ENCODE measurements at places on chromosomes 12 and 14.

GRCh38 chr14:25050269-25051150, 563 bp upstream of the STXBP6 start:
- DNase-seq: no peak

GRCh38 chr12:30529489-30530269, 166.0 kb downstream of the IPO8 start:
- DNase-seq: no peak

GRCh38 chr14:64826333-64826732, 53.4 kb downstream of the SPTB start:
- DNase-seq: no peak

DNA sequence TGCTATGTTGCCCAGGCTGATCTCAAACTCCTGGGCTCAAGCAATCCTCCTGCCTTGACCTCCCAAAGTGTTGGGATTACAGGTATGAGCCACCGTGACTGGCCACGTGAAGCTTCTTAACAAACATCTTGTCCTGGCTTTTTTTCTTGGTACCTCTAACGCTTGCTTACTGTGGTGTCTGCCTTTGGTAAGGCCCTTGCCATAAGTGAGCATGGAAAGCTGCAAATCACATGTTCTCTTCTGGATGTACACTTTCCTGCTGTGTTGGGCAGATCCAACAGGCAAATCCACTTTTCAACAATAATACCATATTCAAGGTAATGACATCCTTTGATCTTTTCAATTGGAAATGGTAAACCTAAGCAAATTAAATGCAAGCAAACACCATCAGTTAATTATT, 54.6 kb downstream of the ARF6 start:
- no peak for DNase-seq

DNA sequence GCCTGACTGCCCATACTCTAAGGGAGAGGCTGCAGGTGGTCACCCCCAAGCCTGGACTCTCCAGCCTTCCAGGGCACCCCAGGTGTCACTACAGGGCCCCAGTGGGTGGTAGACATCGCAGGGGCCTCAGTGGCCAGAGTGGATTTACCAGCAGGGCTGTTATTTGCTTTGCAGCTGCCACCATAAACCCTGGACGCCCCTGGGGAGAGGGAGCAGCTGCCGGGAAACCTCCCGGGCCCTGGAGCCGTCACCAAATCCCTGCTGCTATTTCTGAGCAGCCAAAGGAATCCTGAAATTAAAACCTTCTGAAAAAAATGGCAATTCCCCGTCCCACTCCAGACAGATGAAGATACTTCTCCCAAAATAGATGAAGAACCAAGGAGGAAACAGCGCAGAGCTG, 13.9 kb downstream of the TMEM119 start:
- no peak for DNase-seq

- no peak for DNase-seq
Measured at GRCh38 chr12:12365446-12365802, 8.5 kb downstream of the BORCS5 start.

DNA sequence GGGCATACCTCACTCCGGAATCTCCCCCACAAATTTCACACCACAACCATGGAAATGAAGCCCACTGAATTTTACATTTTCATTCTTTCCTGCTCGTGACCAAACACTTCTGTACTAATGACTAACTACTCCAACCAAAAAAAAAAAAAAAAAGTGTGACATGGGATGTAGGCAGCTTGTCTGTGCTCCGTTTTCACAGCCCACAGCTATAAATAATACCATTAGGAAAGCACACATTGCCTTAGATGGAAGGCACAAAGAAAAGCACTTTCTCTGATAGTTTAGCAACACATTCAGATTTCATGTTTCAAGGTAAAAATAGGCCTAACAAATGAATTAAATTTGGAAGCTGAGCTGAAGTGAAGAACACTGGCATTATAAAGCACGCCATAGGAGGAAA, 42.5 kb downstream of the DUSP6 start:
- no peak for DNase-seq

DNA sequence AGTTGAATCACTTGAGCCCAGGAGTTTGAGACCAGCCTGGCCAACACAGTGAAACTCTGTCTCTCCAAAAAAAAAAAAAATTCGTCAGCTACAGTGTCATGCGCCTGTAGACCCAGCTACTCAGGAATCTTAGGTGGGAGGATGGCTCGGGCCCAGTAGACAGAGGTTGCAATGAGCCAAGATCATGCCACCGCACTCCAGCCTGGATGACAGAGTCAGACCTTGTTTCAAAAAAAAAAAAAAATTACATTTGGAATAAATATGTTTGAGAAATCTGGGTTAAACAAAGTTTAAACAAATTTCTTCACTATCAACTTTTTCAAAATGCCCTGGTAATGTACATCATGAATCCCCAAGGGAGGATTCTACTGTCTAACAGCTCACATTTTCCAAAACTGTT, 187.0 kb upstream of the RASSF8 start:
- no peak for DNase-seq

GRCh38 chr12:49678711-49679110, 28.5 kb downstream of the FMNL3 start:
- no peak for DNase-seq

DNA sequence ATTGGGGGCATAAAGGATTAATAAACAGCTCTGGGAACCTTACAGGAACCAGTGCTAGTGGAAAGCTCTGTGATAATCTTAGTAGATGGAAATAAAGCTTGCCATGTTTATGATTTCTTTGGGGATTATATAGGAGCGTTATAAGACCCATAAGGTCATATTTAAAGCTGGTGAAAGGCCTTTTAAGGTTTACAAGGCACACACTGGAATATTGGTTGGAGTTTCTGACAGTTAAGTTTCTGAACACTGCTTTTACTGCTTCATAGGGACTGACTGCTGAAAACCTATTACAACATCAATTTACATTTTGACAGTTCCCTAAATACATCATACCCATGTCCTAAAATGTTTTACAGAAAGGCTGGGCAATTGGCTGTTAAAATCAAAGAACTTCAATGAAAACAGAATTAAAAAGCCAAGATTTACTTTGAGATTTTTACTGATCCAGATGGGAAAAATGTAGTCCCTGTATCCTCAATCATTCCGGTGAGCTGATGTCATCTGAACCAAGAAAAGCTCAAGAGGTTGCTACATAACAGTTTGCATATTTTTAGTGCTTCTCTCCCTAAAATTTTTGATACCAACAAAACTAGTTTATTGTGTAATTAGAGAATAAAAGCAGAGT, 153.7 kb upstream of the IGF1 start:
- no peak for DNase-seq

GRCh38 chr12:116689979-116690744, 47.7 kb downstream of the SPRING1 start:
- no peak for DNase-seq

DNA sequence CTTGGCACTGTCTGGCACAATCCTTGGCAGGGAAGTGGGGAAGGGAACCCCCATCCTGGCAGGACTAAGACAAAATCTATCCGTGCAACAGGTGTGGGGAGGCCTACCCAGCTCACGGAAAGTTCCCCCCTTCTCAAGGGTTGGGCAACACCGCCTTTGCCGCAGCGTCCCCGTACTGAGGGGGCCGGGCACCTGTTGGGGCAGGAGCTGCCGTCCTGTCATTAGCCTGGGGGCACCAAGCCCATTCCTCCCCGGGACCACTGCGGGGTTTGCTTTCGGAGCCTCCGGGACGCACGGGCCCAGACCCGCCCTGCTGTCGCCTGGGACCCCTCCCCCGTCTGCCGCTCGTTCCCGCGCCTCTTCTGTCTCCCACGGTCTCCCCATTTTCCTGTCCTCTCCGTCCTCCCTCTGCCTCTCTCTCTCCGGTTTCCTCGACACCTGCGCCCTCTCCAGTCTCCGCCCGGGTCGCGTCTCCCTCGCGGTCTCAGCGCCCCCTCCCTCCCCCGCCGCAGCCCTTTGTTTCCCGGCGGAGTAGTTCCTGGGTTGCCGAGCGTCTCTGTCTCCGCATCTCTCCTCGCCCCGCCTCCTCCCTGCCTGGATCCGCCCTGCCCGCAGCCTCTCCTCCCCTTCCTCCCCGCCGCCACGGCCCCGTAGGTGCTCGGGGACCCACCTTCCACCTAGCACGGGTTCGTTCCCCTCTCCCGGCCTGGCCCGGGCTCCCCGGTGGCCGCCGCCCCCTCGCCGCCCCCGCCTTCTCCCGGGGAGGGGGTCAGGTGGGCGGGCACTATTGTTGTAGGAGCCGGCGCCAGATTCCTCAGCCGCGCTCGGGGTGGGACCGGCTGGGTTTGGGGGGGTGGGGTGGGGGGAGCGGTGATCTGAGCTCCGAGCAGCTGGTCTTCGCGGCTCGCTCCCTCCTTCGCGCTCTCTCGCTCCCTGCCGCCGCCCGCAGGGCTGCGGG, at the start of gene CACNB3:
CACNB3 (plus strand) TSS at position 624 of the 958 bp plus-strand sequence. CDS start 434 bp downstream, outside the sequence.
- peak; percentile 72 for DNase-seq

GRCh38 chr14:52262600-52262999, 4.9 kb upstream of the PTGDR start:
- no peak for DNase-seq

GRCh38 chr12:69000540-69001243, 67.7 kb upstream of the CPM start:
- DNase-seq: no peak

- DNase-seq: no peak
Measured at GRCh38 chr12:30805959-30806358, 51.2 kb upstream of the CAPRIN2 start.

DNA sequence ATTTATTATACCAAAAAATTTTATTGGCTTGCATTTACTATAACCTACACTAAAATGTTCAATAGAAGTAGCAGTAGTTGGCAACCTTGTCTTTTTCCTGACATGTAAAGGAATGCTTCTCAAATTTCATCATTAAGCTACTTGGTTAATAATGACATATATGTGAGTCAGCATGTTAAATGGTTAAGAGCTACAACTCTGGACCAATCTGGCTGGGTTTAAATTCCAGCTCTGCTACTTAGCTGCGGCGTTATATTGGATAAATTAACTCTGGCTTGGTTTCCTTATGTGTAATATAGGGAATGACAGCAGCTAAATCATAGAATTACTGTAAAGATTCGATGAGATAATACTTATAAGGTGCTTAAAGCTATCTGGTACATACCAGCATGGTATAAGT, 53.7 kb upstream of the OTOGL start:
- no peak for DNase-seq

- DNase-seq: no peak
Measured at GRCh38 chr12:93127582-93128331, 198.7 kb upstream of the EEA1 start.

- no peak for DNase-seq
Measured at GRCh38 chr12:107612508-107612907, 73.1 kb upstream of the PWP1 start.

DNA sequence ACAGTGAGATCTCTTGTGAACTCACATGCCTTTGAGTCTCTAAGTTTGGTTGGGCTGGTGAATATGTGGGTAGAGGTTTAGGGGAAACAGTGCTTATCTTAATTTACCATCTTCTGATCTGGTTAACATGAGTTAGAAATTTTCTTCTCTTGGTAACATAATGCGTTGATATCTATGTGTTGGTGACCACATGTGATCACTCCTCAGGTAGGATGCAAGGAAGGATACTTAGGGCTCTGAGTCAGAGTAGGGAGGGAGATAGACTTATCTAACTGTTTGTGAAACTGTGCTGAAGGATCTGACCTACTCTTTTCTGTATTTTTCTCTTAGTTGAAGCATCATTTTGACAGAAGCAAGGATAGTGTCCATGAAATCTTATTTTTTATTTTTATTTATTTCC, 23.1 kb downstream of the FAM234B start:
- no peak for DNase-seq
